ENCODE measurements at places on chromosomes 11 and 22. TPM values are rescaled to one million over a fixed set of nuclear protein-coding genes. Genes with fewer than 3 reads are reported as not detected.

MOB2 gene
- 37.6 TPM for polyA plus RNA-seq

GDPD4 gene
- not detected for polyA plus RNA-seq

HBB gene
- polyA plus RNA-seq = not detected

MAP6 gene
- not detected for polyA plus RNA-seq

JAM3 gene
- polyA plus RNA-seq = 0.98 TPM

PNPLA3 gene
- polyA plus RNA-seq = 19.8 TPM

TTC28 gene
- polyA plus RNA-seq = 4.2 TPM

PAMR1 gene
- not detected for polyA plus RNA-seq

CLCF1 gene
- 0.78 TPM for polyA plus RNA-seq

MAPK8IP2 gene
- polyA plus RNA-seq = 2.2 TPM

MISFA gene
- 1.4 TPM for polyA plus RNA-seq

FREY1 gene
- 0.44 TPM for polyA plus RNA-seq

MFNG gene
- polyA plus RNA-seq = 19.8 TPM

RAB39A gene
- polyA plus RNA-seq = not detected

OR52A5 gene
- polyA plus RNA-seq = not detected

Measured in HepG2 (cell line).